Stomach (tissue), 19 donors: ENCODE measurements at places on chromosomes 13 and 19. TPM values are rescaled to one million over a fixed set of nuclear protein-coding genes. Genes with fewer than 3 reads are reported as not detected.
A peak's percentile ranks its signal among the peaks of the same experiment; 100 is the strongest.

The LHB gene
- 8.4 TPM for total RNA-seq

GRCh38 chr13:102055090-102055779 lies 346.6 kb downstream of the FGF14 start:
- H3K4me1 ChIP-seq = no peaks in the 10 kb centered on the region
- H3K4me3 ChIP-seq = no peak overlapping the region
- no peaks in the 10 kb centered on the region for H3K27me3 ChIP-seq
- no peak for DNase-seq

DNA sequence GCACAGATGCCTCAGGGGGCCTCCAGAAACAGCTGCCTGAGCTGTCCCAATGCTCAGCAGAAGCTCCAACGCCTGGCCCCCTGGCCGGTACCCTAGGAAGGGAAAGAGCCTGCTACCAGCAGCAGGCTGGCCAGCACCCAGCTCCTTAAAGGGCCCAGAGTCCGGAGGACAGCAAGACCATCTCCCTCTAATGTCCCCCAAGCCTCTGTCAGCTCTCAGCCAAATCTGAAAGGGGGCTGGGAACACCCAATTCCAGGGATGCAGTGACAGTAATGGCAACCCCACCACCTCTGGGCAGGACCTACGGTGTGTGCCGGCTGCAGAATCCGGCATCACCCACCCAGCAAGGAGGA lies 4.2 kb downstream of the PPP6R1 start:
- H3K27ac ChIP-seq = peak overlapping the region; percentile 59
- DNase-seq = no peak
- H3K4me1 ChIP-seq = peaks cover 86% of the 10 kb centered on the region
- peak overlapping the region; percentile 90 for H3K4me3 ChIP-seq
- no peaks in the 10 kb centered on the region for H3K27me3 ChIP-seq
- H3K36me3 ChIP-seq = peaks cover 16% of the 10 kb centered on the region

GRCh38 chr13:33441015-33441414 lies 155.5 kb upstream of the STARD13 start:
- H3K27me3 ChIP-seq = no peaks in the 10 kb centered on the region
- H3K4me1 ChIP-seq = no peaks in the 10 kb centered on the region
- peak; percentile 71 for DNase-seq
- no peaks in the 10 kb centered on the region for H3K36me3 ChIP-seq
- H3K27ac ChIP-seq = no peak overlapping the region

The FCGBP gene
- total RNA-seq = 317 TPM

DNA sequence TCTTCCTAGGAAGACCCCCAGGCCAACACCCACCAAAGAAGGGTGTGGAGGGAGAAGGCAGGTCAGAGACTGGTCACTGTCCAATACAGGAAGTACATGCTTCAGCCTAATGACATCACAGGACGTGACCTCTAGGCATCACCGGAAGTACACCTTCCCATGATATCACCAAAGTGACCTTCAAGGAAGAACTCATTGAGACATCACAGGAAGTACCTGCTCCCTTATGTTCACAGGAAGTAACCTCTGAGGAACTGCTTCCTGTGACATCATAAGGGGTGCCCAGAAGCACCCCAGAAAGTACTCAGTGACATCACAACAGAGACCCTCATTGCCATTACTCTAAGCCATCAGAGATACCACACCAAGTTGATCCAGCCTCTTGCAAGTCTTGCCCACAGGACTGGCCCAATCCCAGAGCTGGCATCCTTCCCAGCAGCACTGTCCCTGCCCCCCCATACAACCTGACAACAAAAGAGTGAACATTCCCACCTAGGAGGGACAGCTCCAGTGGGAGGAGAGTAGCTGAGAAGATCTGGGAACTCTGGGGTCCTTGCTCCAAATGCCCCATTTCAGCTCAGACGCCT lies 24.2 kb upstream of the NANOS2 start:
- no peak overlapping the region for H3K27ac ChIP-seq
- H3K36me3 ChIP-seq = no peaks in the 10 kb centered on the region

GRCh38 chr19:9945319-9945966 lies 9.1 kb upstream of the OLFM2 start:
- no peak overlapping the region for H3K4me3 ChIP-seq
- peak; percentile 41 for DNase-seq
- no peaks in the 10 kb centered on the region for H3K27me3 ChIP-seq
- H3K27ac ChIP-seq = peak overlapping the region; percentile 53

- no peaks in the 10 kb centered on the region for H3K27me3 ChIP-seq
- no peak for DNase-seq
- peaks cover 5% of the 10 kb centered on the region for H3K4me1 ChIP-seq
- H3K4me3 ChIP-seq = no peak overlapping the region
- no peaks in the 10 kb centered on the region for H3K36me3 ChIP-seq
- no peak overlapping the region for H3K27ac ChIP-seq
Observed at GRCh38 chr19:31255831-31256592, 93.2 kb downstream of the TSHZ3 start.

The ERFL gene
- total RNA-seq = not detected

DNA sequence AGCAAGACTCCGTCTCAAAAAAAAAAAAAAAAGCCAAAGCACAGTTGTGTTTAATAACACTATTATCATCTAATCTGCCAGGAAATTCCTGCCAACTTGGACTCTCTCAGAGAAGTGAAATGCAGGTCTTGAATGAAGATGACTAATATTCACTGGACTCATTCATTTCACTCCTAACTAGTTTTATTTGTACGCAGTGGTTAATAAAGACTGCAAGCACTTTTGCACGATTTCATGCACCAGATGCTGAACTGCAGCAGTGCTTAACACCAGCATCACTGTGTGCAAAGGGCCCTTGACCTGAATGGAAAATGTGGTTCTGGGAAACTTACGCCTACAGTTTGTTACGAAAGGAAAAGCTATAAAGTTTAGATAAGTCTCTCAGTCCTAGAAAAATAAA lies 63.3 kb downstream of the DHRS12 start:
- H3K4me3 ChIP-seq = no peak overlapping the region
- DNase-seq = no peak
- no peaks in the 10 kb centered on the region for H3K27me3 ChIP-seq
- H3K4me1 ChIP-seq = no peaks in the 10 kb centered on the region
- peaks cover 7% of the 10 kb centered on the region for H3K36me3 ChIP-seq

DNA sequence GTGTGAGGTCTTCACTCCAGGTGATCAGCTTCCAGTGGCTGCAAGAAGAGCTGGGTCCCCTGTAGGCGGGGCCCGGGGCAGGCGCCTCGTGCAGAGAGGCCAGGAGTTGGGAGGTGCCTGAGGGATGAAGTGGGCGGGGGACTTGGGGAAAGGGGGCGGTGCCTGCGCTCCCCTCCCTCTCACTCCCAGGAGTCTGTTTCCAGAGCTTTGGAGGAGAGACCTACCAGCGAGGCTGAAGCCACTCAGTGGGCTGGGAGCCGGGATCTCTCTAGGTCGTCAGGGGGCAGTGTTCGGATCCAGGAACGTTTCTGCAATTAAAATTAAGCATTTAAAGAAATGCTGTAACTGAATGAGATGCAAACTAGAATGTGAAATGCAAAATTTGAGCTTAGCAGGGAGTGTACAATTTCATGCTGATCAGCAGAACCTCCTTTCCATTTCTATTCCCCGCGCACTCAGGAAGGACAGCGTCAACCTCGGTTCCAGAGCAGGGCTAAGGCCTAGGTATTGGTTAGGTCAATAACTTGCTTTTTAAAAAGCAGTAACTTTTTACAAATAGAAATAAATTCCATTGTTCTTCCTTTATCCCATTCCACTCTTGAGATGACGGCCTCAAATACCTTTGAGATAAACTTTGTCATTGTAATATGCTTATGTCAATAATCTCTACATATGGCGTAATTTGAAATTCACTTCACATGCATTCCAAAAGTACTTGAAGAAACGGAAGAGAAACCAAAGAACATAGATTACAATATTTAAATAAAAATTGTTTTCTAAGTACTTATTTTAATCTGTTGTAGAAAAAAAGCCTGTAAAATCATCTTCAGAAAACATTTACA lies 11.6 kb downstream of the ZNF160 start:
- H3K4me3 ChIP-seq = no peak overlapping the region
- H3K27ac ChIP-seq = no peak overlapping the region
- DNase-seq = no peak
- H3K27me3 ChIP-seq = no peaks in the 10 kb centered on the region
